Activated naive CD4-positive, alpha-beta T cell (primary cell): ENCODE measurements at places on chromosomes 2 and 18.

- DNase-seq = no peak
Observed at GRCh38 chr18:72613534-72613930, 69.4 kb upstream of the CBLN2 start.

DNA sequence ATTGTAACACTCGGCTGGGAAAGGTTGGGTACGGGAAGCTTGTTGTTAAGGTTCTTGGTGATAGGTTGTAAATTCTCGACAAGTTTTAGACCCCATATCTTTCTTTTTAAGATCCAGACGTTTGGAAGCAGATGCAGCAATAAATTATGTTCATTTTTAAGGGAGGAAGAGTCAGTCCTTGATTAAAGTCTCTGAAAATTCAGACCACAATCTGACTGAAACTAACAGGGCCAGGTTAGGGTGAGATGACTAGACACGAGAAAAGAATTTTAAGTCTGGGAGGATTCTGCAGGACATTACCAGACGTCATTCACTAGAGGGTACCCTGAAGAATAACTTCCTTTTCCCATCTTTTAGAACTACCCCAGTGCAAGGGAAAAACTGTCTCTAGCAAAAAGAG lies 16.1 kb downstream of the WIPF1 start:
- DNase-seq = no peak

- DNase-seq = no peak
Observed at GRCh38 chr2:46439582-46439981, 39.8 kb upstream of the TMEM247 start.

DNA sequence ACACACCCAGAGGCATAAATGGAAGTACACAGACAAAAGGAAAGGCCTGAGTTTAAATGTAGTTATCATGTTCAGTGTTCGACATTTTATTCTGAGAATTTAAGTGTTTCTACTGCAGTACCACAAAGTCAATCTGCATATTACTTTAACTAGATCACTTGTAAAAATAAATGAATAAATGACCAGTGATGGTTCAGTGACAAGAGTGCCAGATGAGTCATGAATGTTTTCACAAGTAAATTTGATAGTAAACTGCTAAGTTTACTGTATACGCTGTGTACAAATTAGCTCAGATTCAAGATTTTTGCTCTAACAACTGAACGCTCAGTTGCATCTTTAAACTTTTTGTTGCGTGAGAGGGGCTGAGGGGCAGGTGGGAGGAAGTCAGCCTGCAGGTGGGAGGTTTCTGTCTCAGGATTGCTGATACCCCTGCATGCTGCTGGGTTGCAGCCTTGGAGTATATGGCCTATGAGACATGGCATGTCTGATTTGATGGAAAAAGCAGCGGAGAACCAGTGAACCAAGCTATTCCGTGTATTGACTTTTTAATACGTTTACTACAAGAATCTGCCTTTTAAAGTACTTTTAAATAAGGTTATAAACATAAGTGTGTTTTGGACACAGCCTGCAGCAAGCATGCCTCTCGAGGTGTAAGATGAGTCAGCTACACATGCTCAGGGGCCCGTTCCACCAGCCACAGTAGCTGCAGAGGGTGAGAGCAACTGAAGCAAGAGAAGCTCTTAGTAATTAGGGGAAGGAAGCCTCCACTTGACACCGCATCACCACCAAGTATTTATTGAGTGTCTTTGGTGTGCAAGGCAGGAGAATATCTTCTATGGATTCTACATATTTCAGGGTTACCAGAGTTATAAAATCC lies 245.1 kb downstream of the NEDD4L start:
- DNase-seq = no peak

DNA sequence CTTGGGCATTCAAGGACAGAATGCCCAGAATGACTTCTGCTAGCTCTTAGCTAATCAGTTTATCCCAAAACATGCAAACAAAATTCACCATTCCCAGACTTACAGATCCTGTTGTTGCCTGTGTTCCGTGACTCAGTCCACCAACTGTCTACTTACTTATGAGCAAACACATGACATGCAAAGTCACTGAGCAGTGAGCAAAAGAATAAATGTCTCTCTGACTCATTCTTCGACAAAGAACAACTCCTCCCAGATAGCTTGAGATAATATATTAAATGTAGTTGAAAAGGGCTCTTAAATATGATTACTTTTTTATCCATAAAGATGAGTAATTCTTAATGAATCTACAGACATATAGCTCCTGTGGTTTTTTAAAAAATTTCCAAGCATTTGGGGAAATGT lies 9.0 kb upstream of the CREG2 start:
- no peak for DNase-seq

- DNase-seq = no peak
Observed at GRCh38 chr2:120690521-120690920, 45.1 kb upstream of the GLI2 start.

- no peak for DNase-seq
Observed at GRCh38 chr2:120949957-120950590, 214.4 kb downstream of the GLI2 start.

DNA sequence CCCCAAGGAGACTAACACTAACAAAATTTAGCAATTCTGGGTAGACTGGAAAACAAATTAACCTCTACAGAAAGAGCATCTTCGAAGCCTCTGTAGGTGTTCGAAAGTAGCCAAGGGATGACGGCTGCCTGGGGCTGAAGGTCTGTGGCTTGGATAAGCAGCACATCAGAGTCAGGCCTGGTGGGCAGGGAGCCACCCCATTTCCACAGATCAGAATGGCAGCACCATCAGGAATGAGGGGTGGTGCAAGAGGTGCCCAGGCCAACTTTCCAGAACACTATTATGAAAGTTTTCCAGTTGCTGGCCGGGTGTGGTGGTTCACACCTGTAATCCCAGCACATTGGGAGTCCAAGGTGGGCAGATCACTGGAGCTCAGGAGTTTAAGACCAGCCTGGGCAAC lies 57.9 kb downstream of the CABYR start:
- DNase-seq = no peak

GRCh38 chr2:183605440-183605839 lies 481.2 kb downstream of the NUP35 start:
- no peak for DNase-seq

GRCh38 chr2:208595386-208596275 lies 189.0 kb downstream of the PTH2R start:
- no peak for DNase-seq

DNA sequence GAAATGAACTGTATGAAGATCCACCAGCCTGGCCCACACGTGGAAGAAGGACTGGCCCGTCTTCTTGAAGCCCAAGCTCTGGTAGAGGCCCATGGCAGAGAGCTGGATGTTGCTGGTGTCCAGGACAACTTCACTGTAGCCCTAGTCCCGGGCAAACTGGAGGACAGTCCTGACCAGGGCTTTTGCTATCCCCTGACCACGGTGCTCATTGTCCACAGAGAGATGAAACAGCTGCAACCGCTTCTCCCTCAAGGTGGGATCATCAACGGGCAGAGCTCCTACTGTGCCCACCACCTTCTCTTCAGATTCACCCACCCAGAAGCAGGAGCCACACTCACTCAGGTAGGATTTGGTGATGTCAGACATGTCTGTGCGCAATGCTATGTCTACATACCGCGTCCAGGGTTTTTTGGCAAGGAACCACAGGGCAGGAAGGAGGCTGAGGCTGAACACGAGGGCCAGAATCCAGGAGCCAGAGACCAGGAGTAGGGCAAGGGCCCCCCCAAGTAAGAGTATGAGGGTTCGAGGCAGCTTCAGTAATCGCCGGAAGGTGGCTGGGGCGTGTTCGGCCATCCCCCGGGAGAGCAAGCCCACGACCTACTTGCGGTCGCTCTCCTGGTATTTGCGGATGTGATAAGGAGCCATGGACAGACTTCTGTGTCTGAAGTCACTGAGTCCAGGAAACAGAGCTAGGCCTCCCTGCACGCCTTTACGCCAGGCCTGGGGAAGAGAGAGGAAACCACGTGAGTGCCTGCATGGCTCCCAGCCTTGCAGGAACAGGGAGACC lies 36.3 kb downstream of the TPRKB start:
- DNase-seq = no peak

DNA sequence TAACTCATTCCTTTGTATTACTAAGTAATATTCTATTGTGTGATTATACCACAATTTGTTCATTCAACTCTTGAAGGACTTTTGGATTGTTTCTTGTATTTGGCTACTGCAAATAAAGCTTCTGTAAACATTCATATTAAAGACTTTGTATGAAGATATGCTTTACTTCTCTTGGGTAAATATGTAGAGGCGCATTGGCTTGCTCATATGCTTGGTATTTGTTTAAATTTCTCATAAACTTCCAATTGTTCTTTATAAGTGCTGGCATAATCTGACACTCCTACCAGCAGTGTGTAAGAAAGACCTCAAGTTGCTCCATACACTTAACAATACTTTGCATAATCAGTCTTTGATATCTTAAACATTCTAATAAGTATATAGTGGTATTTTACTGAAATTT lies 792.8 kb upstream of the LRRTM1 start:
- DNase-seq = no peak

DNA sequence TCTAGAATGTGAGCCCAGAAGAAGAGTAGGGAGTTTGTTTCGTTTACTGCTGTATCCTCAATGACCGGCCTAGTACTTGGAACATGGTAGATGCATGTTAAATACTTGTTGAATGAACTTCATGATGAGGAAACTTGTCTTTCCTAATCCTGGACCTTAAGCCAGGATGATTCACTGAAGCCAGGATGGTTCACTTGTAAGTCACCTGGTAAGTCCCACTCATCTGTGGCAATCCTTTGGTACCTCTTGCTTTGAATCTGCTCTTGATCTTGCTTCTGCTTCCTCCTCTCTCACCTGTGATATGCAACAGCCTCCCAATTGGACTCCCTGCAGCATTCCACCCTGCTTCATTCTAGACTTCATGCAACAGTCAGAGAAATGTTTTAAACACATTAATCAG lies 43.6 kb downstream of the QPCT start:
- DNase-seq = no peak

- no peak for DNase-seq
Observed at GRCh38 chr2:39638581-39638980, 27.1 kb upstream of the TMEM178A start.

DNA sequence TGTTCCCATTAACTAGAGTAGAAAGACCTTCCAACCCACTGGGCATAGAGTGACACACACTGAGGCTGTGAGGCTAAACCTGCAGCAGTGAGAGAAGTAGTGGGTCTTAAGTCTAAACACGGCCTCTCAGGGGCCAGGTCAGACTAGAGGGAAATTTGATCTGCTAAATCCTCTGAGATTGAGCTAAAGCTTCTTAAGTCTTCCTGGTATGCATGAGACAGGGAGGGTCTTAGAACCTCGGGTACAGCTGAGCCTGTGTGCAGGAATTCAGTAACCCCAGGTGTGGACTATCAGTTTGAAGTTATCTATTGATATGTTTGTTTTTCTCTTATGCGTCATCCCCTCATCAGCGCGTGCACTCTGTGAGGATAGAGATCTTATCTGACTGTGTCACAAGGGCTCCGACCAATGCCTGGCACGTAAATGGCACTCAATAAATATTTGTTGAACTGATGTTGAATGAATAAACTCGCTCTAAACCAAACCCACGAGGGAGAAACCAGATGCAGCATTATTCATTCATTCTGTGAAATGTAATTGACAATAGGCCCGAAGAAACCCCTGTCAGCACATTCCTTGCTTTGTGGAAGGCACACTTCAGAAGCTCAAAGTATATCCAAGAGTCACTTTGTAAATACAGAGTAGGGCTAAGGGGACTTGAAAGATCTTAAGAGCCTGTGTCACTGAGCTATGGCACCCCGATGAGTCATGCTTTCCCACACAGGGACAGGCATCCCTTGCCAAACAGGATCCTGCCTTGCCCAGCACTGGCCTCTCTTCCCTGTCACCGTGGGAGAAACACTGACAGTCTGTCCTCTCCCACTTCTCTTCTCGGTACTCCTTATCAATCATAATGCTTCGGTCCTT lies 21.7 kb upstream of the RAB10 start:
- DNase-seq = no peak

GRCh38 chr2:36329251-36329650 lies 26.3 kb upstream of the CRIM1 start:
- no peak for DNase-seq

- DNase-seq = no peak
Observed at GRCh38 chr2:168469281-168469988, 13.4 kb downstream of the CERS6 start.

GRCh38 chr18:35875566-35875965 lies 96.9 kb upstream of the RMP24 start:
- no peak for DNase-seq

- DNase-seq = no peak
Observed at GRCh38 chr2:647691-648231, 29.4 kb downstream of the TMEM18 start.

DNA sequence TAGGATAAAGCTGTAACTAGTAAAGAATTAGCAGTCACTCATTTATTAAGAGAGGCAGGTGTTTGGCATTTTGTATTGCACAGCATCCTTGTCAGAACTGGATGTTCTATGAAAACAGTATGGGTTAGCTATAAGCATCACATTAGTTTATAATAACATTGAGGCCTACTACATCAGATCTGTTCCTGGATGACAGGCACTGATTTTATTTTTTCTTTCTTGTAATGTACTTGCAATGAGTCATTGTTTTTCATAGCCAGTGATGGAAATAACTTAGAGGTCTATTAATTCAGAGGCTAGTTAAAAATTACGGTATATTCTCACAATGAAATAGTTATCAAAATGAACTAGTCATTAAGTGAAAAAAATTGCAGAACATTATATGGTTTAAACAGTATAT lies 13.0 kb upstream of the RMDN2 start:
- DNase-seq = no peak

GRCh38 chr18:58761970-58762780 lies 90.9 kb downstream of the MALT1 start:
- no peak for DNase-seq

- no peak for DNase-seq
Observed at GRCh38 chr18:44370861-44371260, 309.8 kb upstream of the SETBP1 start.

- no peak for DNase-seq
Observed at GRCh38 chr2:69007169-69007568, 5.8 kb upstream of the ANTXR1 start.

DNA sequence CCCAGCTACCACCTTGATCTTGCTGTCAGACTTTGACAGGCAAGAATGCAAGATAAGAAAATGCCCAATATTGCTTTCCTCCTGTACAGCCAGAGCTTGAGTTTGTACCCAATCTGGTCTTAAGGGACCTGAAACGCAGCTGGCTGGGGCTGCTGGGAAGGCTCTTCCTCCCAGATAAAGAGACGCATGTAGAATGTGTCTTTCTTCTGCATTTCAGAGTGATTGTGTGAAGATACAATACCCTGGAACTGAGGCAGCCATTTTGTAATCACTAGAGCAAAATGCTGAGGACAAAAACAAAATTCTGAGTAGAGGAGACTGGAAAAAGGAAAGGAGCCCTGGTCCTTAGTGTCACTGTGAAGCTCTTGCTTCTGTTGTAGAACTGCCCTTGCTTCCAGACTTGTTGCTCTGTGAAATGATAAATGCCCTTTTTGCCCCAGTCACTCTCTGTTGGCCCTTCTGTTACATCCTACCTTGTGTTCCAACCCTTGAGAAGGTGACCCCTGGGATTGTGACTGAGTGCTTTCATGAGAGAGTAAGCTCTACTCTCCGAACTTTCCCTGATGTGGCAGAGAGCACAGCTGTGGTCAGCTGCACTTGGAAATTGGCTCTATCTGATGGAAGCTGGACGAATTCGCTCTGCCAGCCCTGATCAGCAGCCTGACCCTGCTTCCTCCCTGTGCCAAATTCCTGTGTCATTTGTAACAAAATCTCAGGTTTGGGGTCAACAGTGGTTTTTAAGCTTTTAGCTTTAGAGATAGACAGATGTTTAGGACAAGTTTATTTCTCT lies 137.4 kb upstream of the RBMS1 start:
- DNase-seq = no peak

- DNase-seq = no peak
Observed at GRCh38 chr18:3916082-3916481, 466.1 kb downstream of the TGIF1 start.

- DNase-seq = no peak
Observed at GRCh38 chr2:212194396-212194795, 344.2 kb downstream of the ERBB4 start.

- DNase-seq = no peak
Observed at GRCh38 chr2:50751311-50752031, 280.5 kb downstream of the NRXN1 start.
